Chondrocyte (in vitro differentiated cells): ENCODE measurements at places on chromosomes 6 and 20.

GRCh38 chr6:24899136-24899996 lies 36.4 kb downstream of the RIPOR2 start:
- H3K4me1 ChIP-seq, result peaks cover 7% of the 10 kb centered on the region
- no peak for DNase-seq
- H3K36me3 ChIP-seq, result no peaks in the 10 kb centered on the region
- no peak overlapping the region for H3K4me3 ChIP-seq

DNA sequence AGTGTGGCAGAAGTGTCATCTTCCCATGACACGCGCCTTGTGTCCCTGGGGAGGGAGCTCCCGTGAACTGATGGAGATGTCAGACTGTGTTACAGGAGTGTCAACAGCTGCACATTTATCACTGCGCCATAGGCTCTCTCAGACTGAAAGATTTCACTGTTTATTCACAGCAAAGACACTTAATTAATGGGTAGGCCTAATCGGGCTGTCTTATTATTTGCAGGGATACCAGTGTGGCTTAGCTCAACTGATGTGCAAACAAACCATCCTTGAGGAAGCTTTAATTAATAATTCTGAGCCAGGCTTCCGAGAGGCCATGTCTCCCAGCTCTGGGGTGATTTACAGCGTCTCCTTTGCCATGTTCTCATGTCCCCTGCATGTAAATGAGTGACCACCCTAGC lies 771.0 kb downstream of the QKI start:
- no peaks in the 10 kb centered on the region for H3K4me1 ChIP-seq
- no peak overlapping the region for H3K27ac ChIP-seq
- no peak overlapping the region for H3K4me3 ChIP-seq
- no peak for DNase-seq
- H3K36me3 ChIP-seq, result no peaks in the 10 kb centered on the region

DNA sequence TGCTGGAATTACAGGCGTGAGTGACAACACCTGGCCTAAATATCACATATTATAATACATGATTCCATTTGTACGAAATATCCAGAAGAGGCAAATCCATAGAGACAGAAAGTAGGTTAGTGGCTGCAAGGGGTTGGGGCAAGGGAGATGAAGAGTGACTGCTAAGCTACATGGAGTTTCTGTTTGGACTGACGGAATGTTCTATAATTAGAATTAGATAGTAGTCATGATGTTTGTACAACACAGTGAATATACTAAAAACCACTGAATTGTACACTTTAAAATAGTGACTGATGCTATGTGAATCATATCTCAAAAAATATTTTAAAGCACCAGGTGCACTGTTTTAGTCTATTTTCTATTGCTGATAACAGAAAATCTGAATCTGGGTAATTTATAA lies 3.7 kb upstream of the HEBP2 start:
- H3K36me3 ChIP-seq, result no peaks in the 10 kb centered on the region
- DNase-seq, result no peak
- no peak overlapping the region for H3K27ac ChIP-seq

DNA sequence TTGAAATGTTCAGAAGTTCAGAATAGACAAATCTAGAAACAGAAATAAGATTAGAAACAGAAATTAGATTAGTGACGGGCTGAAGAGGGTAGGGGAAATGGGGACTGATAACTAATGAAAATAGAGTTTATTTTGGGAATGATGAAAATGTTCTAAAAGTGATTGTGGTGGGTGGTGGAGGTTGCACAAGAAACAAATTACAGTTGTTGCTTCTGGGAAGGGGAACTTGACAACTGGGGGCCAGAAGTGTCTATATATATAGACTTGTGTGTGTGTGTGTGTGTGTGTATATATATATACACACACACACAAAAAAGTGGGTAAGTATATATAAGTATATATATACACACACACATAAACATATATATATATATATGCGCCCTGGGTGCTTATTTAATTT lies 86.5 kb upstream of the RREB1 start:
- H3K4me3 ChIP-seq, result no peak overlapping the region
- H3K27ac ChIP-seq, result no peak overlapping the region
- no peaks in the 10 kb centered on the region for H3K4me1 ChIP-seq

DNA sequence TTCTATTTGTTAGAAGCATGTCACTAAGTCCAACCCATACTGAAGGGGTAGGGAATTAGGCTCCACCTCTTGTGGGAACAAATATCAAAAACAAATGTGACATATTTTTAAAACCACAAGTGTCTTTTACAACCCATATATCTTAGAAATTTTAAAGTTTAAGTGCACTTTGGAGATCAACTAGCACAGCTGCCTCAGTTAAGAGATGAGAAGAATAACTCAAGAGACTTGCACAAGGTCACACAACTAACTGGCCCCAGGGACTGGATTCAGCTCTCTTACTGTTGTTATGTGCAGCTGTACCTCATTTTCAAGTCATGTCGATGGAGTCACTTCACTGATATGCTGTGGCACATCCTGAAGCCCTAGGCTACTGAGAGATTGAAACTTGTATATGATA lies 102.9 kb upstream of the BMP2 start:
- H3K36me3 ChIP-seq, result no peaks in the 10 kb centered on the region
- H3K4me1 ChIP-seq, result peaks cover 21% of the 10 kb centered on the region
